Tibial nerve (tissue), 4 donors: ENCODE measurements at places on chromosomes 3 and 15.

- no peak for DNase-seq
- no peak overlapping the region for H3K4me3 ChIP-seq
- no peaks in the 10 kb centered on the region for H3K27me3 ChIP-seq
- no peaks in the 10 kb centered on the region for H3K36me3 ChIP-seq
- H3K4me1 ChIP-seq = no peaks in the 10 kb centered on the region
- H3K27ac ChIP-seq = no peak overlapping the region
Observed at GRCh38 chr3:159487304-159487703, 501.3 kb upstream of the IL12A start.

GRCh38 chr3:9217784-9218513 is 31.5 kb downstream of the SRGAP3 start:
- peaks cover 7% of the 10 kb centered on the region for H3K4me1 ChIP-seq
- H3K27ac ChIP-seq = no peak overlapping the region
- no peaks in the 10 kb centered on the region for H3K27me3 ChIP-seq
- no peaks in the 10 kb centered on the region for H3K36me3 ChIP-seq

- no peak overlapping the region for H3K27ac ChIP-seq
- H3K36me3 ChIP-seq = no peaks in the 10 kb centered on the region
- no peak for DNase-seq
- H3K27me3 ChIP-seq = no peaks in the 10 kb centered on the region
- no peaks in the 10 kb centered on the region for H3K4me1 ChIP-seq
Observed at GRCh38 chr15:50210462-50211157, 28.6 kb downstream of the SLC27A2 start.

- H3K27ac ChIP-seq = no peak overlapping the region
- no peak for DNase-seq
- H3K27me3 ChIP-seq = no peaks in the 10 kb centered on the region
- no peaks in the 10 kb centered on the region for H3K4me1 ChIP-seq
Observed at GRCh38 chr15:80747317-80748053, 31.7 kb upstream of the CEMIP start.

- H3K4me1 ChIP-seq = no peaks in the 10 kb centered on the region
- H3K27ac ChIP-seq = no peak overlapping the region
- no peak overlapping the region for H3K4me3 ChIP-seq
- no peaks in the 10 kb centered on the region for H3K27me3 ChIP-seq
Observed at GRCh38 chr15:42141246-42141645, 15.2 kb downstream of the PLA2G4F start.

DNA sequence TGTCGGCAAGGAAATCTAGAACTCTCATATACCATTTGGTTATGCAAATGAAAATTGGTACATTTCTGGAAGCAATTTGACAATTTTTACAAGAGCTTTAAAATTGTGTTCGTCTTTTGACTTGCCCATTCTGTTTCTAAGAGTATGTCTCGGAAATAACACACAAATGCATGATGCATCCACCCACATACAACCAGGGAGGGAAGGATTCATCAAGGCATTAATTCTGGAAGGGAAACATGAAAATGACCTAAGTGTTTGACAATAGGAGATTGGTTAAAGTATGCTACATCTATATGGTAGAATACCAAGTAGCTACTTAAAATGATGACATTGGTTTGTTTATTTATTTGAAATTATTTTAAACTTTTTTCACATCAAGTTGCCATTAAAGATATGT is 58.6 kb downstream of the PIAS1 start:
- no peak overlapping the region for H3K4me3 ChIP-seq
- no peak for DNase-seq
- peaks cover 15% of the 10 kb centered on the region for H3K4me1 ChIP-seq
- no peaks in the 10 kb centered on the region for H3K36me3 ChIP-seq
- H3K27me3 ChIP-seq = no peaks in the 10 kb centered on the region

DNA sequence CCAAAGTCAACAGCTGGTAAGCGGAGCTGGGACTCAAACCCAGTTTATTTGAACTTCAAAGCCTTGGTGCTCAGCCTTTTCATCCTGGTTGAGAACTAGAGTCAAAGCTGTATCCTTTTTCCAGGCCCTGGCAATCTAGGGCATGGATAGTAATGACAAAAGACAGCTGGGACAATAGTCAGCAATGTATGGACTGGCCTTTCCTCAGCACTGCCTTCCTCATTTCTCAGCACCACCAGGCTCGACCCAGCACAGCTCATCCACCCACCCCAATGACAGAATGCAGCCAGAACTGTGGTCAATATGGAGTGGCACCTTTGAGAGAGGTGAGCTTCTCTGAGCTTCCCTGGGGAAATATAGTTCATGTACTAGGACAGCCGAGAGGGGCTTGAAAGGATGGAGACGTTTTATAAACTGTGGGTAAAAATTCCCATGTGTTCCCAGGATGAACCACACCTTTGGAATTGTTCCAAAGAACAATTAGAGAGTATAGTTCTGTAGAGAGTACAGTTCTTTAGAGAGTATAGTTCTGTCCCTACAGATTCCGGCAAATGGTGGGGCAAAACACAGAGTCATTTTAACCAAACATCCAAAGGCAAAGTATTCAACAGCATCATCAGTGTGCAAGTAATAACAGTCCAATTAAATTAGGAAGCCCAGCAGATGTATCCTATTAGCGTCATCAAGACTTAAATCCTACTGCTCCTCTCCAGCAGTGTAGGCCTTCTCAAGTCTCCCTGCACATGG is 30.2 kb upstream of the IREB2 start:
- no peak for DNase-seq
- no peaks in the 10 kb centered on the region for H3K36me3 ChIP-seq
- no peak overlapping the region for H3K27ac ChIP-seq
- H3K4me3 ChIP-seq = no peak overlapping the region
- peaks cover 8% of the 10 kb centered on the region for H3K27me3 ChIP-seq
- no peaks in the 10 kb centered on the region for H3K4me1 ChIP-seq

GRCh38 chr3:61761694-61762430 is 200.5 kb downstream of the PTPRG start:
- H3K27ac ChIP-seq = no peak overlapping the region
- no peak for DNase-seq
- H3K4me1 ChIP-seq = no peaks in the 10 kb centered on the region

GRCh38 chr3:181134873-181135272 is 145.3 kb upstream of the DNAJC19 start:
- no peak for DNase-seq
- H3K4me1 ChIP-seq = no peaks in the 10 kb centered on the region
- H3K4me3 ChIP-seq = no peak overlapping the region
- no peak overlapping the region for H3K27ac ChIP-seq

DNA sequence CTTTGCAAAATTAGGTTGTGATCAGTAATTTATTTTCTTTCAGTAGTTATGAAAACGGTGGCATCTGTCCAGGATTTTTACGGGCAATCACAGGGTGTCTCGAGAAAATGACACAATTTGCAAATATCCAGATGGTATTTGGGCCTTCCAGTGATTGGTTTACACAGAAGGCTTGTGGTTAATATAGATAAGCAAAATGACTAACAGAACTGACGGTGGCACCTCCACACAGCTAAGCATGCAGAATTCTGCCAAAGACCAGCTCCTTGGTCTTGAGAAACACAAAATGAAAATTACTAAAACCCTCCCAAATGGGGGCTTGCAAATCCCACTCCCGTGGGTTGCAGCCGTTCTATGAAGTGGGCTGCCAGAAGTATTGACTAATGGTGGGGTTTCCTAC is 5.5 kb downstream of the ARHGEF3 start:
- H3K36me3 ChIP-seq = no peaks in the 10 kb centered on the region
- no peak overlapping the region for H3K4me3 ChIP-seq

DNA sequence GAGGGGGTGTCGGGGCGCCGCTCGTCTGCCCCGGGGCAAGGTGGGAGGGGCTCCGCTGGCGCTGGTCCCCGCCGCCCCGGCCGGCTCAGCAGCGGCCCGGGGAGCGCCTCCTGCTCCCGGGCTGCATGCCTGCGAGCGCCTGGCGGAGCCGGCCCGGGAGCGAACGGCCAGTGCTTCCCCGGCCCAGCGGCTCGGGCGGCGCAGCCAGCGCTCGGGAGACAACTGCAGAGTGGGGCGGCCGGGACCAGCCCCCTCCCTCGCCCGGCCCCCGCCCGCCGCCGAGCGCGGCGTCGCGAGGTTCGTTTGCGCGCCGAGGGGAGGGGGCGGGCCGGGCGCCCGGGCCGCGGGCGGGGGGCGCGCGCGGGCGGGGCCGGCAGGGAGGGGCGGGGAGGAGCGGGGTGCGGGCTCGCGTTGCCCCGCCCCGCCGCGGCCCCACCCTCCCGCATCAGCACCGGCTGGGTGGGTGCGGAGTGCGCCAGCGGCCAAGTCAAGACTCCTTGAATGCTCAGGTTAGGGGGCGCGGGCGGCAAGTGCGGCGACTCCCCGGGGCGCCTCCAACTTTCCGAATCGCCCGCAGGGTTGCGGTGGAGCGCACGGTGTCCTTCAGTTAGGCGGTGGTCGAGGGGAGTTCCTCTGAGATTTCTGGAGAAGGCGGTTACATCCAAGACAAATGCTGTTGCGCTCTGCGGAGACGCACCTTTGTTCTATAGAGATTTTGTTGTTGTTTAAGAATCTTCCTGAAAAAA is at the start of gene RGMA:
Gene RGMA, minus strand, starts transcription at position 231 of the 746 bp plus-strand sequence. CDS start 279 bp downstream, outside the sequence.
- H3K4me1 ChIP-seq = peaks cover 7% of the 10 kb centered on the region
- peaks cover 14% of the 10 kb centered on the region for H3K27me3 ChIP-seq
- no peak for DNase-seq
- peak within 1 kb of the TSS; percentile 54 for H3K4me3 ChIP-seq

GRCh38 chr15:71997691-71998090 is 120.3 kb downstream of the MYO9A start:
- H3K27me3 ChIP-seq = no peaks in the 10 kb centered on the region
- H3K36me3 ChIP-seq = no peaks in the 10 kb centered on the region
- H3K27ac ChIP-seq = no peak overlapping the region
- DNase-seq = no peak

DNA sequence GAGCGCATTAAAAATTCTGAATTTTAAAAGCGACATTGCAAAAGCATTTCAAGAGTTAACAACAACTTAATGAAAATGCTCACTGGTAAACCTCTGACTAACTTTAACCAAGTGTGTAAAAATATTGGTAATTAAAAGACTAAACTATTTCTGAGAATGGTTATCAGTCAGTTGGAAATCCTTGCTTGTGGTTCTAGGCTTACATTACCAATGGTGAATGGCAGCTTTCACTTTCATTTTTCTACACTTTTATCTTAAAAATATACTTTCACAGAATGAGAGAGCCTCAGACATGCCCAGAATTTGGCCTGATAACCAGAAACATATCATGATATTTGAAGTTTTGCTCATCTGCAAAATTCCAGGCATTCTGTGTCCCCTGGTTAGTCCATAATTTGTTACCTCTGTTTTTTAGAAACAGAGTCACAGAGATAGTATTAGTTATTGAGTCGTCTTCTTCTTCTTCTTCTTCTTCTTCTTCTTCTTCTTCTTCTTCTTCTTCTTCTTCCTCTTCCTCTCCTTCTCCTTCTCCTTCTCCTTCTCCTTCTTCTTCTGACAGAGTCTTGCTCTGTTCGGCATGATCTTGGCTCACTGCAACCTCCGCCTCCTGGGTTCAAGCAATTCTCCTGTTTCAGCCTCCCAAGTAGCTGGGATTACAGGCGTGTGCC is 5.5 kb upstream of the RNF111 start:
- H3K36me3 ChIP-seq = no peaks in the 10 kb centered on the region
- H3K4me1 ChIP-seq = peaks cover 15% of the 10 kb centered on the region
- DNase-seq = no peak
- no peak overlapping the region for H3K27ac ChIP-seq
- no peak overlapping the region for H3K4me3 ChIP-seq
- H3K27me3 ChIP-seq = no peaks in the 10 kb centered on the region

GRCh38 chr3:158936530-158937113 is 134.8 kb downstream of the MFSD1 start:
- H3K4me3 ChIP-seq = no peak overlapping the region
- no peaks in the 10 kb centered on the region for H3K4me1 ChIP-seq
- H3K27ac ChIP-seq = no peak overlapping the region
- H3K36me3 ChIP-seq = no peaks in the 10 kb centered on the region
- no peaks in the 10 kb centered on the region for H3K27me3 ChIP-seq

DNA sequence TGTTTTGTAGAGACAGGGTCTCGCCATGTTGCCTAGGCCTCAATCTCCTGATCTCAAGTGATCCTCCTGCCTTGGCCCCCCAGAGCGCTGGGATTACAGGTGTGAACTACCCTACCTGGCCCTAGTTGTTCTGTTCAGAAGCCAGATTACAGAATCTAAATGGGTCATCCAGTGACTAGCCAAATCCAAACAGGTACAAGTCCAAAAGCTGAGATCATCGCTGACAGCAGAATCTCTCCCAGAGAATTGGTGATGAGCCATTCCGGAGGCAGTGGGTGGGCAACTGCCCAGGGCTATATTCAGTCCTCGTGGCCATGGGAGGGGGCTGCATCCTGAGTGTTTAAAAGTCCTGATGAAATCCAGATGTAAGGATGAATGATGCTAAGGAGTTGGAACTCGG is 47.5 kb upstream of the SEMA4B start:
- H3K4me3 ChIP-seq = no peak overlapping the region
- H3K27me3 ChIP-seq = no peaks in the 10 kb centered on the region
- no peak overlapping the region for H3K27ac ChIP-seq
- H3K4me1 ChIP-seq = peaks cover 12% of the 10 kb centered on the region
- no peaks in the 10 kb centered on the region for H3K36me3 ChIP-seq

GRCh38 chr3:7340795-7341194 is 479.9 kb downstream of the GRM7 start:
- H3K4me3 ChIP-seq = no peak overlapping the region
- DNase-seq = no peak

- H3K4me1 ChIP-seq = no peaks in the 10 kb centered on the region
- H3K27me3 ChIP-seq = no peaks in the 10 kb centered on the region
- DNase-seq = peak; percentile 18
- H3K4me3 ChIP-seq = no peak overlapping the region
- no peaks in the 10 kb centered on the region for H3K36me3 ChIP-seq
Observed at GRCh38 chr15:57019496-57020160, 101.2 kb downstream of the TCF12 start.

DNA sequence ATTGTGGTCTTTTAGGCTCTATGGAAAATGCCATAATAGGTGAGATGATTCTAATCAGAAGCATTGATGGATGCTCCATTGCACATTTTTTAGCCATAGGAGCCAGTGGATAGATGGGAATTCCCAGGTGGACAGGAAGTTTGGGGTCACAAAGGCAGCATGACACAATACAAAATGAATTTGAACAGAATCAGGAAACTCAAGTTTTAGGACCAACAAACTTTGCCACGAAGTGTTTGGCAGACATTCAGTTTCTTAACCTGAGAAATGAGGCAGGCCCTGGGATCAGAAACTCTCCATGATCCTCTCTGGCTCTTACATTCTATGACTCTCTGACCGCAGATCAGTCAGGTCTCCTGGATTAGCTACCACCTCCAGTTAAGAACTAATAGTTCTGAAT is 275.4 kb downstream of the TIGIT start:
- H3K4me3 ChIP-seq = no peak overlapping the region
- no peak for DNase-seq
- H3K27me3 ChIP-seq = no peaks in the 10 kb centered on the region
- H3K27ac ChIP-seq = no peak overlapping the region
- H3K4me1 ChIP-seq = peaks cover 54% of the 10 kb centered on the region

- H3K4me1 ChIP-seq = no peaks in the 10 kb centered on the region
- no peak overlapping the region for H3K27ac ChIP-seq
- no peak for DNase-seq
- no peaks in the 10 kb centered on the region for H3K27me3 ChIP-seq
Observed at GRCh38 chr3:133401374-133402135, 1.7 kb downstream of the BFSP2 start.

GRCh38 chr3:141808586-141808985 is 45.4 kb downstream of the GRK7 start:
- H3K4me3 ChIP-seq = no peak overlapping the region
- no peaks in the 10 kb centered on the region for H3K36me3 ChIP-seq
- H3K4me1 ChIP-seq = no peaks in the 10 kb centered on the region
- no peak overlapping the region for H3K27ac ChIP-seq

- no peak overlapping the region for H3K4me3 ChIP-seq
- no peaks in the 10 kb centered on the region for H3K36me3 ChIP-seq
- H3K27me3 ChIP-seq = no peaks in the 10 kb centered on the region
- no peak for DNase-seq
Observed at GRCh38 chr3:147195887-147196286, 210.5 kb downstream of the ZIC4 start.

GRCh38 chr3:115623044-115623868 is at the start of gene GAP43:
Gene GAP43, plus strand, starts transcription at chr3:115623510. Its CDS starts 180 bp downstream, at chr3:115623690.
- no peak within 1 kb of the TSS for H3K27ac ChIP-seq
- H3K4me1 ChIP-seq = no peaks in the 10 kb centered on the region
- H3K27me3 ChIP-seq = peaks cover 10% of the 10 kb centered on the region
